ENCODE measurements at places on chromosomes 13 and 19. TPM values are rescaled to one million over a fixed set of nuclear protein-coding genes. Genes with fewer than 3 reads are reported as not detected.

SOX1 gene
- not detected for total RNA-seq

GRCh38 chr13:26600343-26600742 is 42.9 kb downstream of the WASF3 start:
- DNase-seq = no peak

DNA sequence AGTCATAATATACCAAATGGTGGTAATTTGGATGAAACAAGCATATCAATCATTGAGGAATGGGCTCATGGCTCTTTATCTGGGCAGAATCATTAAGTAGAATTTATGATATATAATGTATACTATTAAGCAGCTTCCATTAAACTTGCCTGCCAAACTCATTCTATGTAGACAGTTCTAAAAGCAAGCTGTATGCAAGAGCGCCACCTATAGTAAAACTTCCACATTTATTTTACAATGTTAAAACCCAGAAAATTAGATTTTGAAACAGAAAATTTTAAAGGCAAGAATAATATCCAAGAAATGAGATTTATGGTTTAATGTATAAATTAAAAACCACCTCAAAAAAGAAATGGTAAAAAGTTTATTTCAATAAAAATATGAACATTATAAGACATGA is 161.5 kb downstream of the MZT1 start:
- no peak for DNase-seq

DNA sequence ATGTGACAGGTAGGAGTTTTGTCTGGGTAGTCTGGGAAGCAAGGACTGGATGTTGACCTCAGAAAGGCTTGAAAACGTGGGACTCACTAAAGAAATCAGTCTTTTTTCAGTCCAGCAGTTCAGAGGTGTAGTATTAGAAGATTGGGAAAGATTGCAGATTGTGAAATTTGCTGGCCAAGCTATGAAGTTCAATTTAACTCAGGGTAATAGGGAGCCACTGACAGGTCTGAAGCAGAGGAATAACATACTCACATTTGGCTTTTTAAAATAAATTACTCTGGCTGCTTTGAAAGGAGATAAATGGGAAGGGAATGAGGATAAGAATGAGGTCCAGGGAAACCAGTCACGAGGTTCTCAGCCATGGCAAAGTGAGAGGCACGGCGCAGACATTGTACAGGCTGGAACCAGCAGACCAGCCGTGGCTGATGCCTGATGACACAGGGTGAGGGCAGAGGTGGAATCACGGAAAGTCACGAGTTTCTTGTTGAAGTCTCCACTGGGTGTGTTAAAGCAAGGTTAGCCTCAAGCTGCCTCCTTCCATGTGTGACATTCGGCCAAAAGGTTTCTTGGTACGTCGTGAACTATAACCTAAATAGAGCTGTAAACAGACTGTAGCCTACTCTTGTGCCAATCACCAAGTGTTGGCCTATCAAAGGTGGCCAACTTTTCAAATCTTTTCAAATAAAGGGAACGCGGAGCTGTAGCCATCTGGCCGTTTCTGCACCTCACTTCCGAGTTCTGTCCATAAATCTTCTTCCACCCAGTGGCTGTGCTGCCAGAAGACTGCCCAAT is 377.6 kb downstream of the IRS2 start:
- no peak for DNase-seq

DNA sequence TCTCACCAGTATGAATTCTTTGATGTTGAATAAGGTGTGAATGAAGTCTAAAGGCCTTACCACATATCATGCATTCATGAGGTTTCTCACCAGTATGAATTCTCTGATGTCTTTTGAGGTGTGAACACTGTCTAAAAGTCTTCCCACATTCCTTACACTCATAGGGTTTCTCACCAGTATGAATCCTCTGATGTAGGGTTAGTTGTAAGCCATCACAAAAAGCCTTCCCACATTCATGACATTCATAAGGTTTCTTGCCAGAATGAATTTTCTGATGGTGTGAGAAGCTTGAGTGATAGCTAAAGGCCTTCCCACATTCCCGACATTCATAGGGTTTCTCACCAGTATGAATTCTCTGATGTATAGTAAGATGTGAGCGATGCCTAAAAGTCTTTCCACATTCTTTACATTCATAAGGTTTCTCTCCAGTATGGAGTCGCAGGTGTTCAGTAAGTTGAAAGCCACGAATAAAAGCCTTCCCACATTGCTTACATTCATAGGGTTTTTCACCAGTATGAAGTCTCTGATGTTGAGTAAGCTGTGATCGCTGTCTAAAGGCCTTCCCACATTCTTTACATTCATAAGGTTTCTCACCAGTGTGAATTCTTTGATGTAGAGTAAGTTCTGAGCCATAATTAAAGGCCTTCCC is 27.7 kb downstream of the ZNF461 start:
- no peak for DNase-seq

- no peak for DNase-seq
Observed at GRCh38 chr13:38707460-38707859, 20.6 kb downstream of the FREM2 start.

- no peak for DNase-seq
Observed at GRCh38 chr13:32017474-32017873, 14.1 kb upstream of the FRY start.

NCAN gene
- not detected for total RNA-seq

- no peak for DNase-seq
Observed at GRCh38 chr13:60986301-60986700, 429.3 kb downstream of the PCDH20 start.

CCNA1 gene
- not detected for total RNA-seq

LGALS4 gene
- 8,588 TPM for total RNA-seq

GRCh38 chr13:75444016-75444415 is 38.0 kb downstream of the TBC1D4 start:
- no peak for DNase-seq

DNA sequence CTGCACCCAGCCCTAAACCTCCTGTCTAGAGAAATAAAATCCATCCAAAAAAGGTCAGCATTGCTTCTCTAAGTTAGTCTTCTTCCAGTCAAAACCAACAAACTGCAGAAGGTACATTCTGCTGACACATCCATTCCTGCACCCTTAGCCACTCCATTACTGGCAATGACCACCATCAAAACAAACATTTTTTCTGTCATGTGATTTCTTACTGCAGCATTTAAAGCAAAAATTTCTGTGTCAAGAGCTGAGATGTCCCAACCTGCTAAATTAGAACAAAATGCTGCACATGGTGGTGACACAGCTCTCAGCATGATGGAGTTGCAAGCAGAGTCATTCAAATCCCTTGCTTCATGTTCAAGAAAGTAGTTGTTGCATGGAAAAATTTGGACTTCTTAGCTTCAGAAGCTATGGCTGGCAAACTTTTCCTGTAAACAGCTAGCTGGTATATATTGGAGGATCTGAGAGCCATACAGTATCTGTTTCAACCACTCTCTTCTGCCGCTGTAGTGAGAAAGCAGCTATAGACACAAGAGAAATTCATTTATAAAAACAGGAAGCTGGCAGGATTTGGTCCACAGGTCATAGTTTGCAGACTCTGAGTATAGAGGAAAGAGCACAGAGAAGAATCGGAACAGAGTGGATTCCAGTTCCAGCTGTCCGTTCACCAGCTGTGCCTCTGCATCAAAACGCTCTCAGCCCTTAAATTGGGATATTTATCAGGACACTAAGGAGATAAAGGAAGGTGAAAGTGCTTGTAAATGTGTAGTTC is 17.4 kb downstream of the RUBCNL start:
- DNase-seq = no peak

- no peak for DNase-seq
Observed at GRCh38 chr19:30119180-30119908, 177.3 kb downstream of the URI1 start.

DNA sequence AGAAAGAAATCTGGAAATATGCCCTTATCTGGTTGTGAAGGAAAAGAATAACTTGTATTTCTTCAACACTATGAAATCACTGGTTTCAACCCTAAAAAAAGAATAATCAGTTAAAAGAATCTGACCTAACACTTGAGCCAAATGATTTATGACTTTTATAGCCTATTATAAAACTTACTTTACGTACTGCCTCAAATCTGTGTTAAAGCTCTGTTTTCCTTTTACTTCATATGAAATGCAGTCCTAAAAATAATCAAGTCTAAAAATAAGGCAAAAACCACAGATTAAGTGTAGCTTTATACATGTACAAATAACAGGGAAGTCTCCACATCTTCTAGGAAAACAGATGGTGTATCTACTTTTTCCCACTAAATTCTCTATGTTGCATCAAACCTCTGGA is 101.3 kb downstream of the VWA8 start:
- DNase-seq = no peak

FFAR1 gene
- 0.11 TPM for total RNA-seq

- DNase-seq = no peak
Observed at GRCh38 chr13:99376924-99377323, 69.7 kb upstream of the GPR183 start.
